ENCODE measurements at places on chromosomes 12 and 14.
A peak's percentile ranks its signal among the peaks of the same experiment; 100 is the strongest.

DNA sequence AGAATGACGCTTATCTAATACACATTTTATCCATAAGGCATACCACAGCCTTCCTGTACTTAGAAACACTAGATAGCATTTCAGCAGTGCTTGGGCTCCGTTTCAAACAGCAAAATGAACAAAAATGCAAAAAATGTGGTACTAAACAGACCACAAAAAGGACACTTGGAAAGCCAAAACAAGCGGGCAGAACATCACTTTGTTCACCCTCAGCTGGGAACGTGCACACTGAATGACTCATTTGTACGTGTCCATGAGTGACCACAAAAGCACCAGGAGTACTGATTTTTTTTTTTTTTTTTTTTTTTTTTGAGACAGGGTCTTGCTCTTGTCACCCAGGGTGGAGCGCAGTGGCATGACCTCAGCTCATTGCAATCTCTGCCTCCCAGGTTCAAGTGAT lies 8.9 kb upstream of the FOXN3 start:
- no peak for DNase-seq

DNA sequence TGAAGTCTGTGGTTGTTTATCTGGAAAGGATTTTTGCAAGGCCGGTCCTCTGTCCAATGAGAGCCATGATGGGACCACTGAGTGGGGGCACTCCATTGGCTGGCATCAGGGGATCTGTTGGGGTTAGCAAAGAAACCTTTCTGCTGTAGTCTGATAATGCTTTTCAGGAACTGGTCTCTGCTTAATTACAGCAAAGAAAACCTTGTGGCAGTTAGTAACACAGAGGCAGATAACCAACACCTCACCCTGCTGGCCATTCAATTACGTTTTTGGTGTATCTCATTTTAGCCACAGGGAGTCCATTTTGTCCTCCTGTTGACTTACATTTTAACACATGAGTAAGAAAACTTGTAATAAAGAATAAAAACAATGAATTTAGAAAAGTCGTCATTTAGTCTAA lies 629.3 kb upstream of the MDGA2 start:
- DNase-seq = no peak

- DNase-seq = no peak
These were observed 125.3 kb upstream of the PRMT8 start for GRCh38 chr12:3365463-3366411.

- DNase-seq = no peak
These were observed 13.7 kb upstream of the OR6J1 start for GRCh38 chr14:22657861-22658260.

- DNase-seq = no peak
These were observed 220.3 kb upstream of the RTL1 start for GRCh38 chr14:101123618-101124510.

DNA sequence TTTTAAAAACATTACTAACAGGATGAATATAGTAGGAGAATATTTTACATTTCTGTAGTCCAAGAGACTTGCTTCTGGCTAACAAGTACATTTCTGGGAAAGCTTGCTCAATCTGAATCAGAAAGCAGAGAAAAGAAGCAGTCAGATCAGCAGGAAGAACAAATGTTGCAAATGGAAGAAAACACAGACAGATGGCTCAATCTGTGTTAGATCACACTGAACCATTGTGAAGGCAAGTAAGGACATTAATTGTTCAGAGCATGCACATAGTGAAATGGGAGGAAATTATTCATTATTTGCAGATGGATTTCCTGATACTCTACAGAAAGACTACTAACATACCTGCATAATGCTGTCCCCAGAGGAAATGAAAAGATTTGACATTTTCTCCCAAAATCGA lies 65.2 kb upstream of the CNOT2 start:
- no peak for DNase-seq

DNA sequence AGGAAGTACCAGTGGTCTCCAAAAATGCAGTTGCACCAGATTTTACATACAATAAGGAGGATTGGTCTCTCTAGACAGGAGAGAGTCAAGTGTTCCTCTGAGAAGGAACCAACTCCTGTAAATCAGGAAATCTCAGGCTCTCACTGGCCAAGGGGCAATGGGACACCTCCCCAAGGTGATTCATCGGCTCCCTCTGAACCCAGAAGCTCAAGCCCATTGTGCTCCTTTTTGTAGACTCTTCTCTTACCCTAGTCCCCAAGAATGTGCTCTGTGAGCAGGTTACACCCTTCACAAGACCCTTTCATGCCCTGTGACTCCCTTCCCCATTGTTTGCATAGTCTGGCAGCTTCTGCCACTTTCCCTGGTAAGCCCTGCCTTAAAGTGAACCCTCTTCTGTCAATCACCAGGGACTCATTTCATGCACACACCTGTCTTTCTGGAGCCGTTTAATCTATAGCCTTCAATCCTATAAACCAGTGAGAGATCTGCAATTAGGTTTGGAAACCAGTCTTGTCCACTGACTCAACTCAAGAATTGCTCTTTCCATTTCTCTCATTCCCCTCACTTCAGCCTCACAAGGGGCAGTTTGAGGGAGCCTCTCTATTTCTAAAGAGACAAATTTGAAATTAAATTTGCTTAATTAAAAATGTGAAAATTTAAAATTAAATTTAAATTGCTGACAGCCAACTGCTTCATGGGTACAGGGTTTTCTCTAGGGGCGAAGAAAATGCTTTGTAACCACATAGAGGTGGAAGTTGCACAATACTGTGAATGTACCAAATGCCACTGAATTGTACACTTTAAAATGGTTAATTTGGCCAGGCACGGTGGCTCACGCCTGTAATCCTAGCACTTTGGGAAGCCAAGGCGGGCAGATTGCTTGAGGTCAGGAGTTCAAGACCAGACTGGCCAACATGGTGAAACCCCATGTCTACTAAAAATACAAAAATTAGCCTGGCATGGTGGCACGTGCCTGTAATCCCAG lies 38.3 kb upstream of the LTA4H start:
- no peak for DNase-seq

DNA sequence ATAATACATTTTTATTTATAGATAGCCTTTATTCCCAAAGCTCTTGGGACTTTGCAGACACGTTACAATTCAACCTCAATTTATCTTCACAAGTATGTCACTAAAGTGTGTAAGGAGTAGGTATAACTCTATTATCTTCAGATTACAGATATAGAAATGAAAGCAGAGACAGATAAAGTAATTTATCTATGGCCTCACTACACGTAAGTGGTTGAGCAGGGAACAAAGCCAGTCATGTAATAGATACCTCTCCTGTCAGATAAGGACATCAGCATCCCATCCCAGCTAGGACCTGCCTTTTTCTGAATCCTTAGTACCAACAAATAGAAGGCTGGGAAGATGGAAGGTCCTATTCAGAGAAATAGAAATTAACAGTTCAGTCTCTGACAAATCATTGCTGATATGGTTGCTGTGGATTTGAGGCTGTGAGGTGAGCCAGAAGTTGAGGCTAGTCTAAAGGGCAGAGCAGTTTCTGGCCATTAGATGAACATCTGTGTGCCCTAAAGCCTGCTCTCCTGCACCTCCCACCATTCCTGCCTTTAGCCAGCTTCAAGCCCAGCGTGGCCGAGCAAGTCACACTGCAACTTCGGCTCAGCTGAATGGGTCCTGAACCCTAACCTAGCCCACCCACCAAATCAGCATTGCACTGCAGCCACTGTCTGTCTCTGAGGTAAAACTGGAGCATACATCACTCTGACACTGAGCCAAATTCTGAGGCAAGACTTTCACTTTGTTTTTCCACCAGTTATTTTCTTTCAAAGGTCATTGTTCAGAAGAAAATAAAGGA lies 71.1 kb upstream of the PLEKHA5 start:
- DNase-seq = no peak

- DNase-seq = no peak
These were observed 340.3 kb upstream of the RGS6 start for GRCh38 chr14:71591929-71592328.

- DNase-seq = no peak
These were observed 3.5 kb downstream of the LMO3 start for GRCh38 chr12:16602412-16602811.

- DNase-seq = no peak
These were observed 936.0 kb downstream of the DIO2 start for GRCh38 chr14:79275292-79275655.

DNA sequence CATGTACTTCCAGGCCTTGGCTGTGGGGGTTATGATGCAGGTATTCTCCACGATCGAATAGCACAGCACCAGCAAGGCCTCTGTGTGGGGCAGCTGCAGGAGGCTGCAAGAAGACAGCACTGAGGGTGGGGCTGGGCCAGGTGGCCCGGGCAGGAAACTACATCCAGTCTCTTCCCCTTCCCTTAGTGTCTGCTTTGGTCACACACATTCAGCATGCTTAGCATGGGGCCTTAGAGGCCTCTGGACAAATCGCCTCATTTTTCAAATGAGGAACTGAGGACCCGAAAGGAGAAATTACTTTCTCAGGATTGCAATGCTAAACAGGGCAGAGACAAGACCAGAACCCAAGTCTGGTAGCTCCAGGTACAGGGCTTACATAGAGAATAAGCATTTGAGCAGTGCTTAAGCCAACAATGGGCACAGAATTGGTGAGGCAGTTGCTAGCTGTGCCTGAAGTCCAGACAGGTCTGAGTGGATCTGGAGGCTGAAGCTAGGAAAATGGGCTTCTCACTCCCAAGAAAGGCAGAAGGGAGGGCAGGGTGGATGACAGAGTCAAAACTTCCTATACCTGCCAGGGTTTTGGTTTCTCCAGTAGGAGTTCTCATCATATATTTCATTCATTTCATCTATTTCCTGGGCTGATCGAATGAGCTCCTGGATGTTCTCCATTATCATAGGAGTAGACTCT lies 3.5 kb downstream of the ACRBP start:
- DNase-seq = no peak

GRCh38 chr14:57402173-57402852 lies 11.9 kb downstream of the NAA30 start:
- no peak for DNase-seq

GRCh38 chr12:15546102-15546701 lies 223.9 kb downstream of the PTPRO start:
- DNase-seq = no peak

- DNase-seq = peak; percentile 82
These were observed 20.0 kb downstream of the CKAP4 start for GRCh38 chr12:106227641-106228319.

GRCh38 chr12:50057000-50057841 lies at the start of gene ASIC1:
Gene ASIC1 (plus strand): TSS chr12:50057596. CDS start chr12:50058767, 1,171 bp downstream.
- no peak for DNase-seq

- no peak for DNase-seq
These were observed 336.4 kb downstream of the PCNX1 start for GRCh38 chr14:71243697-71244096.

DNA sequence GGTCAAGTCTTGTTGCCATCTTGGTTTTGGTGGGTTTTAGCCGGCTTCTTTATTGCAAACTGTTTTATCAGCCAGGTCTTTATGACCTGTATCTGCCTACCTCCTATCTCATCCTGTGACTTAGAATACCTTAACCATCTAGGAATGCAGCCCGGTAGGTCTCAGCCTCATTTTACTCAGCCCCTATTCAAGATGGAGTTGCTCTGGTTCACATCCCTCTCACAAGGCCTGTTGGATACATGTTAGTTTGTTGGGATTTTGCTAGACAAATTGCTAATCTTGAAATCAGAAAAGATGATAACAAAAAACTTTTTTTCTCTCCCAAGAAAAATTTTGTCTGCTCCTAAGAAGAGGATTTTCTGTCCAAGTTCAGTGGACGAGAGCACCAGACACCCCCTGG lies 27.6 kb upstream of the CCDC63 start:
- DNase-seq = no peak

- no peak for DNase-seq
These were observed 194.0 kb downstream of the ZFP36L1 start for GRCh38 chr14:68598621-68599447.
